ENCODE measurements at places on chromosomes 3 and 15.

DNA sequence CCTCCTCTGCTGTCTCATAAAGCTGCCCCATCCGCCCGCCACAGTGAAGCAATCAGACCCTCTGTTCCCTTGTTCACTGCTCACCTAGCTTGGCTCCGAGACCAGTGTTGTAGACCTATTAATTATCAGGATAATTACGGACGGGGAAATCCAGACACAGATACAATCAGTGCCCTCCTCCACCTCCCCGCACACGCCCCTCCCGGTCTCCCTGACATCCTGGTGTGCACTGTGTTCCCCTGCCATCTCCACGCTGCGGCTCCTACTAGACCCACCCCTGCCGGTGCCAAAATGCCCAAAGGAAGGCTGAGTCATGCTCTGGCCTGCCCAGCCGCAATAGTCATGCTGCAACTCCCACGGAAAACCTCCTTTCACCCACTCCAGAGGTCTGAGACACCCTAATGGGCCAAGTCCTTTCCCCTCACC lies 277.3 kb upstream of the TLE3 start:
- DNase-seq, result no peak

GRCh38 chr15:85100186-85100937 lies 118.7 kb downstream of the PDE8A start:
- peak; percentile 27 for DNase-seq

DNA sequence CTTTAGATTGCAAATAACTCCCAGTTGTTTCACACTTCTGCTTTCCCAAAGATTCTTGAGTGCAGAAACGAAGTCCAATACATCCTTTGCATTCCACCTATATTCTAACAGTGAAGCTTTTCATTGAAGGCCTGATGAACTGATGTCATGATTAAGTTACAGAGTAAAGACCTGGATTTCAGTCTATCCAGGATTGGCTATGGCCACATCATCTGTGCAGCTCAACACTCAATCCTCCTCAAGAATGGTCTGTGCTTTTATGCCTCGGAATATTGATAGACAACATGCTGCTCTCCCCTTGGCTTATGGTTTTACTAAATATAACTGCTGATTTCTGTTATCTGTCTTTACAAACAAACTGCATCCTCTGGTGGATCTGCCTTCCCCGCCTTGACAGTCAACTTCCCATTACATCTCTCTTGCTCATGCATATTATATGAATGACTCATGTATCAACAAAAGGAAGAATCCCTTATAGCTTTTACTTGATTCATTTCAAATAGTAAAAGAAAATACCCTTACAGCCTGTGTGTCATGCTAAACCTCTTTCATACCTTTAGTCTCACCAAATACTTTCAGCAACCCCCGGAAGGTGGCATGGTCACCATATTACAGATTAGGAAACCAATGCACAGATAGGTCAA lies 59.5 kb downstream of the SCN11A start:
- no peak for DNase-seq

GRCh38 chr3:175447521-175447920 lies 588.4 kb downstream of the NAALADL2 start:
- DNase-seq, result no peak

DNA sequence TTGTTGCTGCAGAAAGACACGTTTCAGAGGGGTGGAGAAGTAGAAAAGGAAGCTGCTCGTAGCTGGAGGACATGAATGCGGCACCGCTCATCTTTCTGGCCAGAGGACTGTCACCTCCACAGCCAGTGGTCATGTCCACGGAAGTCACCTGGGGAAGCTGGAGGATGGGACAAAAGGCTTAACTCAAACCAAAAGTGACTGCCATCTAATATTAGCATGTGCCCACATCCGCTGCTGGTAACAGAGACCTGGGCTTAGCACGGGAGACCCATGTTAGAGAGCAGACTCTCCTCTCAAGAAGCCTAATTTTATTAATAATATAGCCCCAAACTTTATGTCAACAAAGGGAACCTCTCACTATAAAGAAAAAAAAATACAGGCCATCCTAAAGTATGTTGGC lies 5.9 kb downstream of the MEX3B start:
- DNase-seq, result no peak

Data from NCI-H510A treated with DMSO at 0.1 percent for 48 hours (cell line).